ENCODE measurements at places on chromosomes 7 and 10. TPM values are rescaled to one million over a fixed set of nuclear protein-coding genes. Genes with fewer than 3 reads are reported as not detected.
A peak's percentile ranks its signal among the peaks of the same experiment; 100 is the strongest.

DNA sequence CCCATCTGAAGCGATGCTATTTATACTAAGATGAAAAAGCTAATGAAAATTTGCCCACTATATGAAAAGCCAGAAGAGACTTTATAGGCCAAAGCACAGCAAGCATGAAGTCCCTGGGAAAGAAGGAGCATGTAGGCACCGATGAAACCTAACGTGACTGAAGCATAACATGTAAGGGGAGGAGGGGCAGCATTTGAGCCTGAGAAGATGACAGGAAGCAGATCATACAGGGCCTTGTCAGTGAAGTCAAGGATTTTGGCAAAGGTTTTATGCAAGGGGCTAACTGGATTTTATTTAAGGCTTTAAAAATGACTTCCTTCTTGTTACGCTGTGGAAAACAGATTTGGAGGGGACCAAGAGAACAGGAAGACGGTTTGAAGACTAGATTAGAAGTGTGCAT is 744.0 kb downstream of the PHTF2 start:
- DNase-seq = no peak

- DNase-seq = no peak
These were observed 163.6 kb upstream of the KMT2E start for GRCh38 chr7:104850374-104850773.

DNA sequence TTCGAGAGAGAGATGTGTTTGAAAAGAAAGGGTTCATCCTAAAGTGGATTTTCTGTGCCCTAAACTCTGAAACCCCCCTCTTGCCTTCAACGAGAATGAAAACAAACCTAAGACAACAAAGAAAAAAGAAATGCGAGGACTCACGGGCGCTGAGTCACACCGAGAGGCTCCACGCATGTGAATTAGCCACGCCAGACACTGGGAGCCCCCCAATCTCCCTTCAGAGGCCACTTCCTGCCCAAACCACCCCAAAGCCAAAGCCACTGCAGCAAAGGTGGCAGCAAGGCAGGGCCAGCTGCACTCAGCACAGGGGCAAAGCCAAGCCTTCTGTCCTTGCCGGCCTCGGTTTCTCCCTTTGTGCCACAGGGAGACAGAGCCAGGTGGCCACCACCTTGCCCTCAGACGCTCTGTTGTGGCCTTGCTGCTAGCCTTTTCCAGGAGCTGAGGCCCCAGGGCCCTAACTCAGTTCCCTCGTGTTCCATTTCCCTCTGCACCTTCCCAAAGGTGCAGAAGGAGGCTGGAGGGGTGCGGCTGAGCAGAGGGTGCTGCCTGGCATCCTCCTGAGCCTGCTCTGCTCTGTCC is 93.3 kb downstream of the FAM53B start:
- peak; percentile 72 for DNase-seq

DNA sequence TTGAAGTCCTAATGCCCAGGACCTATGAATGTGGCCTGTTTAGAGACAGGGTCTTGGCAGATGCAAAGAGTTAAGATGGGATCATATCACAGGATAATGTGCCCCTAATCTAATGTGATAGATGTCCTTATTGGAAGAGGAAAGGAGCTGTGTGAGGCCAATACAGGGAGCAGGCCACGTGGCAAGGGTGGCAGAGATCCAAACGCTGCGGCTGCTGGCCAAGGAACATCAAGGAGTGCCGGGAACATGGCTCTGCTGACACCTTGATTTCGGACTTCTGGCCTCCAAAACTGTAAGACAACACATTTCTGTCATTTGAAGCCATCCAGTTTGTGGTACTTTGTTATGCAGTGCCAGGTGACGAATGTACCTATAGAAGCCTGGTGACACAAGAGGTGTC is 37.7 kb upstream of the EZH2 start:
- DNase-seq = no peak

- no peak for DNase-seq
These were observed 53.8 kb downstream of the KCTD7 start for GRCh38 chr7:66682350-66683093.

DNA sequence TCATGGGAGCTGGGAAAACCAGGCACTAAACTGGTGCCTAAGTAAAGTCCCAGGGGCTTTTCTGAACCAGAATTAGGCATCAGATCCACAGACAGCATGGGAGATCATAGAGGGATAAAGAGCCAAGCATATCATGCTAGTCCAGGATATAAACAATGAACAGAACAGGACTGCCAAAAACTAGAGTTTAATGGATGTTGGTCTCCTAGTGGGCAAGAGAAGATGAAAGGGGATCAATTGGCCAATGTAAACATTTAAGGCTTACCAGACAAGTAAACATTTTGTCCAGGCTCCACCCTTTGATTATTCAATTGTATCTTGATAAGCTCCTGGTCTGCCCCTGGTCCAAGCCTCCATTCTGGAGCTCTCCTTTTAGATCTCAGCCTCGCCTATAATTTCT is 18.9 kb downstream of the MACC1 start:
- DNase-seq = no peak

DNA sequence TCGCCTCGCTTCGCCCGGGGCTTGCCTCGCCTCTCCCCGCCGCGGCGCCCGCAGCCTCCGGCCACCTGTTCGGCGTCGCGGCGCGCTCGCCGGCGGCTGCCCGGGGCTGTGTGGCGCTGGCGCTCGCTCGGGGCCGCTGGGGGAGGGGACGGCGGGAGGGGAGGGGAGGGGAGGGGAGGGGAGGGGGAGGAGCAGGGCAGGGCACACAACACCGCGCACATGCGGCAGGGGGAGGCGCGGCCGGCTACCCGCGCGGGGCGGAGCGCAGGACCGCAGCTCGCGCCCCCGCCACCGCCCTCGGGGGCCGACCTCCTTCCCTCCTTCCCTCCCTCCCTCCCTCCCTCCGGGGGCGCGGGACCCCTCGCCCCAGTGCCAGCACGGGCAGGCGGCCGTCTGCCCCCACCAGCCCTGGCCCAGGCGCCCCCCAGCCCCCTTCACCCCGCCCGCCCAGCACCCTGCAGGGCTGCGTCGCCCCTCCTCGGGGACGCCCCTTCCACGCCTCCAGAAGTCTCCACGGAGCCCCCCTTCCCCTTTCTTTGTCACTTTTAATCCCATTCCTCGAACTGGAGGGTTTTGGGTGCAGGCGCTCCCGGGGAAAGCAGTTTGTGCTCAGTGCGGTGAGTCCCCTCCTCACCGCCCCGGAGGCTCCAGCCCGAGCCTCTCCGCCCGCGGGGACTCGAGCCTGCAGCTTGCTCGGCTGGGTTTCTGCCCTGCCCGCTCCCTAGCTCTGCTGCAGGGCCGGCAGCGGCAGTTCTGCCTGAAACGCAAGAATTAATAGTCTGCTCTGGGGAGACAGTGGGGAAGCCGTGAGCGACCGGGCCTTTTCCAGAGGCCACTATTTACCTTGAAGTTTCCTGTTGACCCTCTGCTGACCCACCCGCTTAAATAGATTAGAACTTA is at the start of gene PARD3:
TSS of gene PARD3 (minus strand) at position 112 of the 900 bp plus-strand sequence. CDS start 301 bp downstream, outside the sequence.
- peak; percentile 90 for DNase-seq

- DNase-seq = no peak
These were observed 123.4 kb downstream of the TNS3 start for GRCh38 chr7:47458486-47458885.

DNA sequence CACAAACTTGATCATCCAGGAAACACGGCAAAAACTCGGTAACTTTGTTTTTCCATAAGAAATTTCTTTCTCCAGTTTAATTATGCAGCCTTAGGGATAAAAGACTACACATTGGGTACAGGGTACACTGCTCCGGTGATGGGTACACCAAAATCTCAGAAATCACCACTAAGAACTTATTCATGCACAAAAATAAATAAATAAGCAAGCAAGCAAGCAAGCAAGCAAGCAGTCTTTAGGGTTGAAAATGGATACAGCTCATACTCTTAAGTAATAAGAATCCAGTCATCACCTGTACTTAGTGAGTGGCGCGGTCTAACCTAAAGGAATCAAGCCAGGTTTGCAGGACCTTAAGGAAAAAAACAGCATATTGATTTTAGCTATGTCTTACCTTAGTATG is 30.0 kb downstream of the MCM10 start:
- no peak for DNase-seq

DNA sequence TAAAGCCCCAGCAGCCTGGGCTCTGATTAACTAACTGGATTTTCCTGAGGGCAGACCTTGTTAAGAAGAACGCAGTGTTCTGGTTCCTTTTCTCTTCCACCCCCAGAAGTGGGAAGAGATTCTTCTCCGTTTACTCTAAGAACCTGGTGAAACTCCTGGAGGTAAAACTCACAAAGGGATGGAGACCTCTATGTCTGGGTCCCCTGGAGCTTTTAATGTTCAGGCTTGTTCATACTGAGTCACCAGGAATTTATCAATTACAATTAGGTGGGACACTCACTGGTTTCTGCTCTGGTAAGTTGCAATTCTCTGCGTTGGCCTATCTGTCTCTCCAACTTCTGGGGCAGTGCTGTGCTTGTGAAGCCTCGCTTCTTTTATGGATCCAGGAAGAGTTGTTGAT is 73.3 kb upstream of the CACNB2 start:
- DNase-seq = no peak

- DNase-seq = no peak
These were observed 996.4 kb downstream of the KCNMA1 start for GRCh38 chr10:76641215-76641614.

DNA sequence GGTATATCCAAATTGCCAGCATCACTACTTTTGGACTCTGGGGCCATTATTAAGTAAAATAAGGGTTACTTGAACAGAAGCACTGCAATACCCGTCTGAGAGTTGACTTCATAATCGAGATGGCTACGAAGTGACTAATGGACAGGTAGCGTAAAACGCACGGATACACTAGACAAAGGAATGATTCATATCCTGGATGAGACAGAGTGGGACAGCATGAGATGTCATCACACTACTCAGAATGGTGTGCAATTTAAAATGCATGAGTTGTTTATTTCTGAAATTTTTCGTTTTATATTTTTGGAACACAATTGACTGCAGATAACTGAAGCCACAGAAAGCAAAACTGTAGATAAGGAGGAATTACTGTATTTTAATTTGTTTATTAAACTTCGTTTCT is 421.5 kb upstream of the LRGUK start:
- no peak for DNase-seq

DNA sequence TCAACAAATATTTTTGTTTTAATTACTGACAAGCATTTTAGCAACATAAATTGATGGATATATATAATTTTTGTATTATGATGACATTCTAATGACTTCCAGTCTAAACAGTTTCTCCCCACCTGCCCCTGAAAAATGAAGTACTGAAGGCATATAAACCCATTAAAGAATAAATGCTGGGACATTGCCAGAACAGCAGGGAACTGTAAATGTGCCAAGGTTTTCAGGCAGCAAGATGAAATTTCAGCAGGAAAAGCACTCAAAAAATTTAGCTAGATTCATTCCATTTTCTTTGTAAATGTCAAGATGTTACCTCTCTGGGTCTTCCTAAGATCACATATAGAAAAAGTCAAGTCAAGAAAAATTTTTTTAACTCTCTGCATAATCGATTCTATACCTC is 11.0 kb upstream of the TLL2 start:
- DNase-seq = no peak

DNA sequence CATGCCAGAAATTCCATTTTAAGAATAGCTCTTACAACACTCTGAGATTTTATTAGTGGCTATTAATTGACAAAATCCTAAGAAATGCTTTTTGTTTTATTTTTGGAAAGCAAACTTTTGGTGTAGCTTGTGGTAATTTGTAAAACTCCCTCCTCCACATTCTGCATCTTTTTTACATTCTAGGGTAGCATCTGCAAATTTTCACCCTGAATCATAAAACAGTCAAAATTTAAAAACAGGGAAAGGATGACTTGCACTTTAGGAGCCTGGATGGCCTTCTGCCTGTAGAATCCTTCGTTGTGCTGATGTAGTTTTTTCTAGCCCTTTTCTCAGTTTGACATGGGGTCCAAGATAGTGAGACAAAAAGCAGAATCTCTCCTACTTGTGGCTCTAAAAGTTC is 316.1 kb downstream of the ADRA2A start:
- no peak for DNase-seq

GRCh38 chr10:129741978-129742741 is 221.9 kb downstream of the EBF3 start:
- no peak for DNase-seq

The KNDC1 gene
- total RNA-seq = 8.7 TPM

The RNF133 gene
- total RNA-seq = 1.3 TPM

The IKZF1 gene
- 36.8 TPM for total RNA-seq

The THSD7A gene
- 24.3 TPM for total RNA-seq

The IFIT2 gene
- 12.2 TPM for total RNA-seq

The PLXNA4 gene
- 3.5 TPM for total RNA-seq

The CAMK2G gene
- 29.1 TPM for total RNA-seq

The HYAL4 gene
- not detected for total RNA-seq

The GNGT1 gene
- total RNA-seq = 0.35 TPM

The SPDYE11 gene
- total RNA-seq = not detected

The AQP1 gene
- total RNA-seq = 291 TPM

The OR2A1 gene
- not detected for total RNA-seq

The TMEM130 gene
- total RNA-seq = 5.0 TPM
